ENCODE measurements at places on chromosomes 16 and 17.

GRCh38 chr16:46927273-46927672, 43.1 kb downstream of the GPT2 start:
- no peak for DNase-seq

GRCh38 chr16:50889276-50889675, 147.4 kb downstream of the CYLD start:
- DNase-seq, result no peak

GRCh38 chr17:50330151-50330775, 15.7 kb upstream of the XYLT2 start:
- DNase-seq, result no peak

DNA sequence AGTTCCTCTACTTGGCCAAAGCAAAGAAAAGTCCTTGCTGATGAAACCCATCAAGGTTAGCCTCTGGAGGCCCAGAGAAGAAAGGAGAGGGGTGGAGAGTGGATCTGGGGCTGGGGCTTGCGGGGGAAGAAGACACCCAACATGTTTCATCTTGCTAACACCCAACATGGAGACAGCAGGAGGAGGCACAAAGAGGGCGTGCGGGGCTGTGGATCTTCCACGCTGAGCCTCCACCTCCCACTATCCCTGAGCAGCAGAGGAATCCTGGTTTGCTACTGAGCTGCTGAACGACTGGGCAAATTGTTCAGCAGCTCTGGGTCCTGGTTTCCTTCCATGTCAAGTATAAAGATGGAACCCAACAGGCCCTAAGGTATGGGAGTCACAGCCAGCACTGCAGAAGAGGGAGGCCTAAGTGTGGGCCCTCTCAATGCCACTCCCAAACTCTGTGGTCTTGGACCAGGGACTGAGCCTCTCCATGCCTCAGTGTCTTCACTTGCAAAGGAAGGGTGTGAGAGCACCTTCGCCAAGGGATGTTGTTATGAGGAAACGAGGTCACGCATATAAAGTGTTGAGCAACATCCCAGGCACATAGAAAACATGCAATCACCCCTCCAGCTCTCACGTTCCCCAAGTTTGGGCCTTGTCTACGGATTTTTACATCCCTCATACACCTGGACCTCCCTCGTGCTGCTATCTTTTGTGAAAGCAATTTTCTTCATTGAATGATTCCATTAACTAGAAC, 122.5 kb downstream of the XYLT1 start:
- DNase-seq, result no peak

DNA sequence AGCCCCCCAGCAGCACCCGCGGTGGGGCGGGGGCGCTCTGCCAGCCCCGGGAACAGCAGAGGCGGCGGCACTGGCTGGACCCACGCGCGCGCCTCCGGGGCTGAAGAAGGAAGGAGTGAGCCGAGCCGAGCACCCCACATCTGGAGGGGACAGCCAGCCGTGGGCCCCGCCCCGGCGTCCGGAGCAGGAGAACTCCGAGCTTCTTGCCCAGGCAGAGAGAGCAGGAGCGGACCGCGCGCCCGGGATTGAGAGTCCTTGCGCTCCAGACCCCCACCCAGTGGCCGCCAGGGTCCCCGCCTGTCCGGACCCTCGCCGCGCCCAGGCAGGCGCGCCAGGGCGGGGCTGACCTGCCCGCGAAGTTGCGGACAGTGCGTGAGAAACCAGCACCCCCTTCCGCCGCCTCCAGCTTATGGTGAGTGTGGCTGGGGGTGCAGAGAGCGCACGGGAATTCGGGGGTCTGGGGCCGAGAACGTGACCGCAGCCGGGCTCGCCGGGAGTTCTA, 921.9 kb upstream of the EEF2KMT start:
- peak; percentile 15 for DNase-seq

DNA sequence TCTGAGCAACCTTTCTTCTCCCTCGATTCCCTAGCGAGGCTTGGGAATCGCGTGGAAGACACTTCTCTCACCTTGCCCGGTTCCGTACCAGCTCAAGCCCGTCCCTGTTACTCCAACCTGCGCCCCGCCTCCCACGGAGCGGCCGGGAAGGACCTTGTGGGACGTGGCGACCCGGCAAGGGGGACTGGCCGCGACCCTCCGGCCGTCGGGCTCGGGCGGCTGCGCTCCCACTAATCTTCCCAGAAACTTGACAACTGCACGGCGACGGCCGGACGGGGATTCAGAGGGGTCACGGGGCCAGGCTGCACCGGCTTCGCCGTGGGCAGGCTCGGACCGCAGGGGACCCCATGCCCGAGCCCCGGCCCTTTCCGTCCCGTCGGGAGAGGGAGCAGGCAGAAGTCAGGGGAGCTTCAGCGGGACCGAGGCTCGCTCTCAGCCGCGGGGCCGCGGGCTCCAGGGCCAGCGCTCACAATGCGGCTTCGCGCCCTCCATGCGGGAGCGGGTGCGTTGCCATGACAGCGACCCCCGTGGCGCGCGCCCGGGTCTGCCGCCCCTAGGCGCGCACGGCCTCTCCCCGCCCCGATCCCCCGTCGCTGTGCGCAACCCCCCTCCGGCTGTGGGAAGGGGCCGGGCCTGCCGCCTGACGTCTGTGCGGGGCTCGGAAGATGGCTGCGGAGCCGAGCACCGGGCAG, at the start of gene SGSM2:
TSS of gene SGSM2 (plus strand) at position 650 of the 692 bp plus-strand sequence. CDS start 188 bp downstream, outside the sequence.
- DNase-seq, result peak; percentile 68

- DNase-seq, result peak; percentile 82
Measured at GRCh38 chr16:324451-325334, 27.8 kb downstream of the AXIN1 start.

- DNase-seq, result no peak
Measured at GRCh38 chr16:86961171-86961601, 356.0 kb downstream of the C16orf95 start.

DNA sequence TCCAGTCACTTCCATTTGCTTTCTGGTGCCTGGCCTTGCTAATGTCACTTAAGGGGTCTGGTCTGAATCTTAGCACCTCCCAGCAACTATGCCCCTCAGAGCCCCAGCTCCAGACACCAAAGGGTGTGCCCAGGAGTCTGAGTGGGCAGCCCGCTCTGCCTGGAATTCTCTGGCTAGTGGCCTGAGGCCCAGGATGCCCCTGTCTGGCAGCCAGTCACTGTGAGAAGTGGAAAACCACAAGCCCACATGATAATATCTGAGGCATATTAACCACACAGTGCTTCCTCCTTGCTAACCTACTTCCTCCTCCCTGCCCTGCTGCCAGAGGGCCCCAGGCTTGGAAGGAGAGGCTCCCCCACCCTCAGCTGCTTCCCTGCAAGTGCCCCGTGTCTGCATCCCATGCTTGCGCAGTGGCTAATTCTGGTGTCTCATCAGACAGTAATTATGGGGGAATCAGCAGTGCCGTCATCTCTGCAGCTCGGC, 14.0 kb downstream of the SRCIN1 start:
- DNase-seq, result no peak

- DNase-seq, result no peak
Measured at GRCh38 chr16:10589109-10589508, 8.7 kb upstream of the EMP2 start.

GRCh38 chr16:17775061-17775460, 304.3 kb upstream of the XYLT1 start:
- no peak for DNase-seq

- peak; percentile 80 for DNase-seq
Measured at GRCh38 chr17:40121181-40122135, at the start of gene MSL1. TSS of gene MSL1 (plus strand) at chr17:40121971. CDS start at chr17:40122613, 642 bp downstream.

- no peak for DNase-seq
Measured at GRCh38 chr17:42928714-42929496, 28.3 kb downstream of the G6PC1 start.

DNA sequence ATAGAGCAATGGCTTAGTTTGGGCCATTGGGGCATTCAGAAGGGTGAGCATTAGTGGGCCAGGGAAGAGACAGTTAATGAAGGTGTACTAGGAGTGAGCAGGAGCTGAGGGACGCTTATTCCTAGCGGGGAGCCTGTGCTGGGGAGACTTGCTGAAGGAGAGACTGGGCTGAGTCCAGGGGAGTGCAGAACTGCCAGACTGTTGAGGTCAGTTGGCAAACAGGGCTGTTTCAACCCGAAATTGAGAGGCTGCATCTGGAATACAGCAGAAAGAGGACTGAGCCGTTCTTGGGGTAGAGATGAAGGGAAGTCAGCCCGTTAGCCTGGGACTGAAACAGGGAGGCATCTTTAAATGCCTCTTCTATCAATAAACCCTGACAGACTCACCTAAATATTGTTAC, 33.2 kb downstream of the MAP2K6 start:
- no peak for DNase-seq

GRCh38 chr17:48997103-48997826, at the start of gene IGF2BP1:
TSS of gene IGF2BP1 (plus strand) at chr17:48997385. CDS start at chr17:48997746, 361 bp downstream.
- DNase-seq, result no peak

DNA sequence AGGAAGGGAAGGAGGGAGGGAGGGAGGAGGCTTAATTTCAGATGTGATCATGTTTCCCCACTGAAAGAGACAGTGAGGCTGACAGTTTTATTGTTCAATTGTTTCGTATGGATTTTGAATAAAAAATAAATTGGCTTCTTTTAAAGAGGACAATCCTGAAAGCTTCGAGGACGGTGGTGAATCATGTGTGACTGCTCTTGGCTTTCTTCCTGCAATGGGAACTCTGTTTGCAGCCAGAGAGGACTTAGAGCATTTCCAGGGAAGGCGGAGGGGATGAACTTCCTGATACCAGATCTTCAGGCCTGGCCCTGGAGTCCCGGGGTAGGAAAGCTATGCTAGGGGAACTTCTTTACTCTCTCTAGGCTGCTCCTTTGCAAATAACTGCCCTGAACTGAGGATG, 72.8 kb upstream of the C16orf82 start:
- no peak for DNase-seq
